Stimulated activated CD4-positive, alpha-beta T cell treated with anti-CD3 and anti-CD28 coated beads, Interleukin-1b, Interleukin-23, amount 100 ng/mL, for 1 hour (primary cell): ENCODE measurements at places on chromosomes 12 and 14.

DNA sequence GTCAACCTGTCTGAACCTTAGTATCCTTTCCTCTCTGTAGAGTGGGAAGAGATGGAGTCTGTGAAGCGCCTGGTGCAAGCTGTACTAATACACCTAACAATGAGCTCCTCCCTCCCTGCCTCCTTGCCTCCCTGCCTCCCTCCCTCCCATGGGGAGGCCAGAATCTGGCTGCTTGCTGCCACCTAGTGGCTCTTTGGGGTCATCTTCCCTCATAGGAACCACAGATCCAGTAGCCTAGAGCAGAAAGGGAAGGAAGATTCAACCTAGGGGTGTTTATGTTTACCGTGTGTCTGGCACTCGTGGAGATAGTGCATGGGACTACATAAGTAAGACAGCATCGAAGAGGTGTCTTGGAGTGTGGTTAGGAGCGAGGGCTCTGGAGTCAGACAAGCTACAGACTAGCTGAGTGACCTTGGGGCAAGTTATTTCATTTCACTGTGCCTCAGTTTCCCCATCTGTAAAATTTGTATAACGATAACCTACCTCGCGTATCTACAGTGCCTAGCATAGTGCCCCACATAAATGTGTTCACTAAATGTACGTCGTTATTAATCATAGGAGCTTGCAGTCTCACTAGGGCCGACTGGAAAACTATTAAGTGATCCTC, 35.5 kb upstream of the TSPAN9 start:
- no peak for DNase-seq

DNA sequence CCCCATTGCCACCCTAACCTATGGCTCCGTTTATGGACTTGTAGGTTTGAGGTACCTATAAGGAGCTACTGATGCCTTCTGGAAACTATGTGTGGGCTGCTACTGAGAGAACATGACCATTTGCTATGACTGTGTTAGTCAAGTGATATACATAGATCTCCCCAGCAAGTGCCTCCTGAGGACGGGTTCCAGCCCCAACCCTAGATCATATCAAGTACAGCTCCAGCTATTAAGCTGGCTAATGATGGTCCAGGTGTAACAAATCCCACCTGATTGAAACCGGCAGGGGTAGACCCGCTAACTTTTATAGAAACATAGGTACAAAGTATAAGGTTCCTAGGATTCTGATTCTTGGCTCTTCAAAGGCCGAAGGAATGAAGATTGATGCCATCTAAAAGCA, 23.7 kb downstream of the NINJ2 start:
- no peak for DNase-seq

GRCh38 chr12:108613548-108613947, 15.7 kb upstream of the TMEM119 start:
- no peak for DNase-seq

DNA sequence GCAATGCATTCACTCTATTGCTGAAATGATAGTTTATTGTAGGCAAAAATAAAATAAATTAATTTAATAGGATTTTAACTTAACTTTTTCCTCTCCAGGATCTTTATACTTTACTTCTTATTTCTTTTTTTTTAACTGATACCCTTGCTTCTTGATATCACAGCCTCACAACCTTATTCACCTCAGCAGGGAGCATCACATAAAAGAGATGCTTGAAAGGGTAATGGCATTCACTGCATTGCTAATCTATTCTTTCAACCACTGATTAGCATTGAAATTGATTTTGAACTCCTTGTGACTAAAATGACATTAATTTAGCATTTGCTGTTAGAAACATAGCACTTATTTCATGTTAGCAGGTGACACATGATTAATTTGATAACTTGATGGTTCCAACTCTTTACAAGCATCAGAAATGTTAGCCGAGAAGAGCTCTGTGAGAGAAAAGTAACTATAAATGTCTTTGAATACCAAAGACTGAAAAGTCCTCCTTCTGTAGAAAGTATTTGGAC, 689.5 kb upstream of the MGAT4C start:
- no peak for DNase-seq

GRCh38 chr12:52157566-52158150, 34.2 kb downstream of the KRT80 start:
- DNase-seq: no peak

- no peak for DNase-seq
Measured at GRCh38 chr12:113889891-113890581, 76.1 kb downstream of the RBM19 start.

- DNase-seq: no peak
Measured at GRCh38 chr12:123532019-123532418, 1.5 kb downstream of the RILPL1 start.

GRCh38 chr14:104187931-104188726, 49.7 kb downstream of the KIF26A start:
- no peak for DNase-seq

- DNase-seq: peak; percentile 66
Measured at GRCh38 chr12:63779498-63780481, at the start of gene RXYLT1. RXYLT1 (plus strand) TSS chr12:63779909; CDS start chr12:63779961, 52 bp downstream.

DNA sequence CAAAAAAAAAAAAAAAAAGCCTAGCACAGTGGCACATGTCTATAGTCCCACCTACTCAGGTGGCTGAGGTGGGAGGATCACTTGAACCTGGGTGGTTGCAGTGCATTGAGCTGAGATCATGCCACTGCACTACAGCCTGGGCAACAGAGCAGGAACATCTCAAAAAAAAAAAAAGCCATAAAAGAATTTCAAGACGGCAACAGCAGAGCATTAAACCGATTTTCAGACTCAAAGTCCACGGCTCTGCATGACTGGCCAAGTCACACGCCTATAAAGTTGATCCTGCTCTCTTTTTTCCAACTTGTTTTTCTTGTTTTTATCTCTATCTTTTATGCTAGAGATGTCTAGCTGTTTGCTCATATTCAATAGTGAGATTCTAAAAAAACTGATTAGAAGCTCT, 45.3 kb downstream of the FBXO34 start:
- no peak for DNase-seq

DNA sequence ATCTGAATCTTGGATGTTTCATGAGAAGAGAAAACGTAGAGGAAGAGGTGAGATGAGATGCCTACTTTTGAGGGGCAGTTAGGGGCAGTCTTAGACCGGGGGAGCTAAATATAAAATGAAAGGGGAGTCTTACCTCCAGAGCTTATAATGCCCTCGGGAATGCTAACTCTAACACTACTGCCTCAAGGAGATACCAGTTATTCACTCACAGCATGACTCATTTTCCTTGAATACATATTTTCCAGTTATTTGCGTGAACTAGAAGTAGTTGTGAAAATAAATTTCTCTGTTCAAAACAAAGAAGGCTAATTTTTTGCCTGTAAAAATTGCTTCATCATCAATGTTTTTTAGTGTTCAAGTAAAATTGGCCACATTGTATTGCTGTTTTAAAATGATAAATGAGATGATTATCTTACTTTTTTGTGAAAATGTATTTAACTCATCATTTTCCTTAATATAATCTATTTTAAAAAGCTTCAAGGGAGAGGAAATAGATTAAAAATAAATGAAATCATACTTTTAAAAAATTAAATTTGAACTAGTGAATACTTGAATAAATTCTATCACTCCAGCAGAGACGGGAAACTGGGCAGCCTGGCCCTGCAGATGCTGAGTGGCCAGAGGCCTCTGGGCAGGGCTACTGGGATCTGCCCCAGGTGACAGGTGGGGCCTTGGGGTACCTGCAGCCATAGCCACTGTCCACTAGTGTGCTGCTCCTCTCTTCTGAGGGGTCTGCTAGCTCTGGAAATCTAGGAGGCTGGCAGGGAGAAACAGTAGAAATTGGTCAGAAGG, 339.3 kb downstream of the EGLN3 start:
- DNase-seq: no peak

- DNase-seq: no peak
Measured at GRCh38 chr14:76829650-76830421, 3.6 kb downstream of the LRRC74A start.

- DNase-seq: no peak
Measured at GRCh38 chr12:79452906-79453305, 237.9 kb downstream of the PAWR start.

- no peak for DNase-seq
Measured at GRCh38 chr12:70885956-70886355, 34.6 kb downstream of the PTPRR start.

- no peak for DNase-seq
Measured at GRCh38 chr14:105466531-105467248, 7.9 kb upstream of the CRIP2 start.

GRCh38 chr12:2268471-2269286, 215.9 kb downstream of the CACNA1C start:
- no peak for DNase-seq

- no peak for DNase-seq
Measured at GRCh38 chr14:50344876-50345563, 32.9 kb downstream of the DMAC2L start.

DNA sequence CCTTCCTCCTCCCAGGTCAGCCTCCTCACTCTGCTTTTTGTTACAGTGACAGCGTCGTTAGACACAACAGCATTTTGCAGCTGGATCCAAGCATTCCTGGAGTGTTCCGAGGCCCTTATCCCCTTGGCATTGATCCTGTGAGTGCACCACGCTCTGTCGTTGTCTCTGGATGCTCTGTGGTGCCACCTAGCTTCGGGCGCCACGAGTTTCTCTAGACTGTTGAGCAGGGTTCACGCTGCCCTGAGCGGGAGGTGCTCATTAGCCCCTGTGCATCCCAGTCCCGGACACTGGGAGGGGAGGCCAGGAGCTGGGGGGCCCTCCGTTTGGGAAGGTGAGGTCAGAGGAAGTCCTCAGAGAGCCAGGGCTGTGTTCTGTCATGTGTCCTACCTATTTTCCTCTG, 17.3 kb upstream of the DNAH10 start:
- DNase-seq: no peak

GRCh38 chr14:101588286-101588975, 27.1 kb downstream of the DIO3 start:
- DNase-seq: no peak

DNA sequence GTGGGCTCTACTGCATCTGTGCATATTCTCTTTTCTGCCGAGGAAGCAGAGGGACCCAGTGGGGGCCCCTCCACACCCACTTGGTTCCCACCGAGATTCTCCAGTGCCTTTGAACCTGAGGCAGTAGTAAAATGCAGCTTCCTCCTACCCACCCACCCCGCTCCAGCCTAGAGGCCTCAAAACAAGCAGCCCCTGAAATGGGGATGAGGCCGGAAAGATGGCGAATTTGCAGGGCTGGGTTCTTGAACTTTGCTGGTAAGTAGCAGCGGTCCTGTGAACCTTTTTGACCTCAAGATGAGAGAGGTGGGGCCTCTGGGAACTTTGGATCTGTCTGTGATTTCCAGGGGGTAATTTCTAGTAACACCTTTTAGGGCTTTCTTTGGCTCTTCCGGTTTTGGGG, 15.4 kb downstream of the PLEKHG3 start:
- no peak for DNase-seq

DNA sequence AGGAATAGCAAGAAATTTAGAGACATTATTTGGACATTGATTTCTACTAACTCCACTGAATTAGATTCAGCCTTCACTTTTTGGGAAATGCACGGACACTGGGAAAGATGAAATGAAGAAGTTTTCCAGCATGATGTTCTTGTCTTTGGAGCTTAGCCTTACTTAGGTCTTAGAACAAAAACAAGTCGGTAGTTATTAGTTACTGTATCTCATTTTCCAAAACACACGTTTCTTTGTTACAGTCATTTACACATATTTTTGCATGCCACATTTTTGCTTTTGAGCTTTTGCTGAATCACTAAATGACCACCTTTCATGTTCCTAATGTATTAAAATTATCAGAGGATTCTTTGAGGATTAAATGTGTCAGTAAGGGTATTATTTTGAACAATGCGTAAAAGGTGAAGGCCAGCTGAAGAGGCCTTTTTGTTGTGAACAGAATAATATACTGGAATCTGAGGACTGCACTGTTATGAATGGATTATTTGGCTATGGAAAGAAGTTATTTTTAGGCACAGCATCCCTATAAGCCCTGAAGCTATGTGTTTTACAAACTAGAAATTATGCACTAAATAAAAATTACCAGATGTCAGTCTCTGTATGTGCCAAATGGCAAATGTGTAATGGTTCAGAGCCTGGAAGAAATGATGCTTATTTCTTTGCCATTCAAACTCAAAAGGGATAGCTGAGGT, 138.2 kb downstream of the SRGAP1 start:
- DNase-seq: no peak

DNA sequence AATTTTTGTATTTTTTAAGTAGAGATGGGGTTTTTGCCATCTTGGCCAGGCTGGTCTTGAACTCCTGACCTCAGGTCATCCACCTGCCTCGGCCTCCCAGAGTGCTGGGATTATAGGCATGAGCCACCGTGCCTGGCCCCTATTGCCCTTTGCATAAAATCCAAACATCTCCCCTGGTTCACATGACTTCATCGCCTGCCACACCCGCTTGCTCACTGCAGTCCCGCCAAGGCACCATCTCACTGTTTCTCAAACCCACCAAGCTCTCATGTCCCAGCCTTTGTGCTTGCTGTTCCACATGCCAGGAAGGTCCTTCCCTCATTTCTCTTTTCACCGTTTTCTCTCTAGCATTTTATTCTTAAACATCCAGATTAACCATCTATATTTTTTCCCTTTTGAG, 9.7 kb downstream of the RHOF start:
- DNase-seq: no peak

GRCh38 chr14:24114532-24115421, at the start of the genes DCAF11 and NRL:
DCAF11 (plus strand) TSS chr14:24114777; CDS start chr14:24115595, 818 bp downstream.
NRL (minus strand) TSS chr14:24114949; CDS start chr14:24082848, 32,101 bp downstream.
- DNase-seq: peak; percentile 95

GRCh38 chr14:93023802-93024434, 91.8 kb downstream of the ITPK1 start:
- no peak for DNase-seq

DNA sequence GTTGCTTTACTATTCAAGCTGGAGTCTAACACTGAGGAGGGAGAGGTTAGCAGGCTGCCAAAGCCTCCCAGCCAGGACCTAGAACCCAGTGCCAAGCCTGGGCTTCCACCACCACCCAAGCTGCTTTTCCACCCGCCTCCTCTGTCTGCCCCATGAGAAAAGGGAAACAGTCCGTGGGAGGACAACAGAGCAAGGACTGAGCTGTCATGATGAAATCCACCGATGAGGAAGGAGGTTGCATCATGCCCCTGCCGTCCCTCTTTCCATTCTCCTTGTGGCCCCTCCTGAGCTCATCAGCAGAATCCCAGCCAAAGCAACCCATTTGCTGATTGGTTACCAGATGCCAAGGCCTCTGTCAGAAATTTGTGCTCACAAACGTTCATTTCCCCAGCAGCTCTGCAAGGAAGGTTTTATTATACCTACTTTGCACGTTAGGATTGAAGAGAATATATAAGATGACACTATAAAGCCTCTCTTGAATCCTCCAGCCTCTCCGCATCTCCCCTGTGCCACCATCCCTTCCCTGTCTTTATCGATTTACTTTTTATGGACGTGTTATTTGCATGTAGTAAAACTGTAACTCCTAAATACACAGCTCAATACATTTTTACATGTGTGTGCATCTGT, 6.3 kb upstream of the SERPINA1 start:
- no peak for DNase-seq

GRCh38 chr14:65156568-65157366, 54.5 kb upstream of the MAX start:
- no peak for DNase-seq

GRCh38 chr14:70847406-70848090, 38.2 kb upstream of the MAP3K9 start:
- no peak for DNase-seq

- no peak for DNase-seq
Measured at GRCh38 chr12:104991565-104992128, 5.5 kb downstream of the NOPCHAP1 start.

GRCh38 chr14:88140874-88141273, 135.9 kb downstream of the GPR65 start:
- DNase-seq: no peak
